ENCODE measurements at places on chromosomes 5 and 9.

DNA sequence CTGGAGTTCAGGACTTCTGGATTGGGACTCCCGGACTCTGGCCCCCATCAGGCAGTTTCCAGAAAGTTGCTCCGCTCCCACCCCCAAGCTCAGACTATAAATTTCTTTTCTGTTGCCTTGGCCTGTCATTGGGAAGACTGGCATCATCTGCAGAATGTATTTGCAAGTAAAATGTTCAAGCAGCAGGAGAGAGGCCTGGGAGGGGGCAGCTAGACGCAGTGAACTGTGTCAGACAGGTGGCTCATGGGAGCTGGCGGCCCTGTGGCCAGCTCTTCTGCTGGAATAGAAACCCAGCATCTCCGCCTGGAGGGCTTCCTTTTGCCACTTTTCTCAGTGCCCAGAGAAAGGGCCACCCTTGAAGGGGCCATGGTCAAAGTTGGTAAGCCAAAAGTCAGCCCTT, 16.0 kb downstream of the INSYN2B start:
- no peak for DNase-seq

- DNase-seq = peak; percentile 75
Measured at GRCh38 chr9:37840560-37841194, 40.1 kb downstream of the DCAF10 start.

GRCh38 chr9:13717322-13718054, 438.0 kb upstream of the MPDZ start:
- peak; percentile 70 for DNase-seq

GRCh38 chr5:36950586-36951457, 74.3 kb downstream of the NIPBL start:
- DNase-seq = peak; percentile 86

DNA sequence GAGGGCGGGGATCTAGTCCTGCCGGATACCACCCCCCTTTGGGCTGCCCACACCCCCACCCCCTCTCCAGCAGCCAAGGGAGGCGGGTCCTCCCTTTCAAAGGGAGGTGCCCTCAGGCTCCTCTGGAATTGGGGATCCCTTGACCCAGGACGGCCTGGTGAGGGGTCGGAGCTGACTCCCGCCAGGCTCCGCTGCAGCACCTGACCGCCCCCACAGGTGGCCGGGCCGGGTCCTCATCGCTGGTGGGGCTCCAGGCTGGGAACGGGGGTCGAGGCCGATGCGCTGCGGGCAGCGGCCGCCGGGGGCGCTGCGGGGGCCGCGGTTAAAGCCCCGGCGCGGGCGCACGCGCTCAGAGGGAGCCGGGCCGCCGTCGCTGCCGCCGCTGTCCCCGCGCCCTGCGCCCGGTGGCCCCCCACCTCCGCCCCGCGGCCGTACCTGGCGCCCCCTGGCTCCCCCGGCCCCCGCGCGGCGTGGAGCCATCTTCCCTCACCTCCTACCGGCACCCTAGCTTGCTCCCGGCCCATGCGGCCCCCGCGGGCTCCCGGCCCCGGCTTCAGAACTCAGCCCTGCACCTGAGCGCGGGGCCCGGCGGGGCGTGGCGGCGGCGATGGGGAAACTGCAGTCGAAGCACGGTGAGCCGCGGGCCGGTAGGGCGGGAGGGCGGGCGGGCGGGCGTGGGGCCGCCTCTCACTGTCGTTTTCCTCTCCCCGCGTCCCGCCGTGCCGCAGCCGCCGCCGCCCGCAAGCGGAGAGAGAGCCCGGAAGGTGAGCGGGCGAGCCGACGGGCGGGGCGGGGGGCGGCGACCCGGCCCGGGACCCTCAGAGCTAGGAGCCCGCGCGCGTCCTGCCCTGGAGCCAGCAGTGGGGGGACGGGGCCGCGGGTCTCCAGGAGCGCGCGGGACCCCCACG, at the start of gene NKD2:
Gene NKD2, plus strand, starts transcription at position 352 of the 908 bp plus-strand sequence. Its CDS starts 256 bp downstream, at position 608.
- no peak for DNase-seq

DNA sequence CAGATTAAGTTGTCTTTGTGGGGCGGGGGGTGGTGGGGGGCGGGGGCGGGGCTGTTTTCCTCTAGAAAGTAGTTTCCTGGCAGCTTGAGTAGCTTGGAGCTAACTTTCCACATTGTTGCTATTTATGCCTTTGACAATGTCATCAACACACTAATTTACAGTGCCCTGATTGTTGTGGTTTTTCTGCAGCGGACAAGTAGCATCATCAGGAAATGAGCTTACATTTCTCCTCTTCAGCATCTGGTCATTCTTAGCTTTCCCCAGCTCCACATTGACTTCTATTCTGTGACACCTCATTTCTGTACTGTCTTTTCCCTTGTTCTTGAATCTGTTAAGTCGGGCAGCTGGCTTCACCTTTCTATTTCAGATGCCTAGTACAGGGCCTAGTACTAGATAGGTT, 112.3 kb upstream of the RAD23B start:
- DNase-seq = no peak

DNA sequence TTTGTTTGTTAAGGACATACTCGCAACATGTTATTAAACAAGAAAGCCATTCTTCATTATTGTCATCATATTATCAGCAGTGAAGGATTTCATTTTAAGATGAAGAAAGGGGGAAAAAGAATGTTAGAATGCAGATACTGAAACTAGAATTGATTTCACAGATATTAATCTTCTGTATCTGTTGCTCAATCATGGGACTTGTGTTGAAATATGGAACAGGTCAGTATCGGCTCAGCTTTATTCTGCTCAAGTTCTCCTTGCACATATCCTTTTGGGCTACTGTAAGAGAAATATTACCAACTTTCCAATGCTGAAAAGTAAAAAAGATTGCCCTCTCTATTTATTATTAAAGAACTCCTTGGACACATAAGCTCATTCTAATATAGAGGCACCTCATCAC, 13.8 kb upstream of the ANXA1 start:
- DNase-seq = no peak

DNA sequence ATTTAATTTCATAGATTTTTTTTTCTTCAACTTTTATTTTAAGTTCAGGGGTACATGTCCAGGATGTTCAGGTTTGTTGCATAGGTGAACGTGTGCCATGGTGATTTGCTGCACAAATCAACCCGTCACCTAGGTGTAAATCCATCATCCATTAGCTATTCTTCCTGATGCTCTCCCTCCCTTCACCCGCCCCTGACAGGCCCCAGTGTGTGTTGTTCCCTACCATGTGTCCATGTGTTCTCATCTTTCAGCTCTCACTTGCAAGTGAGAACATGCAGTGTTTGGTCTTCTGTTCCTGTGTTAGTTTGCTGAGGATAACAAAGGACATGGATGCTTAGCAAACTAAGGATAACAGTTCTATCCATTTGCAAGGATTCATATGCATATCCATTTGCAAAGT, 209.1 kb upstream of the ADCY2 start:
- no peak for DNase-seq

GRCh38 chr9:100064872-100065581, 33.8 kb downstream of the ERP44 start:
- DNase-seq = peak; percentile 84

- no peak for DNase-seq
Measured at GRCh38 chr5:56666901-56667300, 148.4 kb upstream of the MAP3K1 start.

DNA sequence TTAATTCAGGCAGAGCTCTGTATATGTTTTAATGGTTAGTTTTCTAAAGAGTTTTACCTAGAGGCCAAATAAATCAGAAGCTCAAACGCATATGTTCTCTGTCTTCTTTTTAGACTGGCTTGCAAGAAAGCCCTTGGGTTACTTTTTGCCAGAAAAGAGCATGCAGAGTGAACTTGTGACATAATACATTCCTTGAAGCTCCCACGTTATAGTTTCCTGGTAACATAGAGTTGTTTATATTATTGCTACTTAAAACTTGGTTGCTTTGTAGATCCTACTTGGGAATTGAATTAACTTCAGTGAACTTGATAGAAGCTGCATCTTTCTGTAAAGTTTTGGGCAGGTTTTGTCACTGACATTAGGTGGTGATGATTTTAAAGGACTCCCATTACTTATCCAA, 102.9 kb downstream of the C9orf152 start:
- peak; percentile 54 for DNase-seq

DNA sequence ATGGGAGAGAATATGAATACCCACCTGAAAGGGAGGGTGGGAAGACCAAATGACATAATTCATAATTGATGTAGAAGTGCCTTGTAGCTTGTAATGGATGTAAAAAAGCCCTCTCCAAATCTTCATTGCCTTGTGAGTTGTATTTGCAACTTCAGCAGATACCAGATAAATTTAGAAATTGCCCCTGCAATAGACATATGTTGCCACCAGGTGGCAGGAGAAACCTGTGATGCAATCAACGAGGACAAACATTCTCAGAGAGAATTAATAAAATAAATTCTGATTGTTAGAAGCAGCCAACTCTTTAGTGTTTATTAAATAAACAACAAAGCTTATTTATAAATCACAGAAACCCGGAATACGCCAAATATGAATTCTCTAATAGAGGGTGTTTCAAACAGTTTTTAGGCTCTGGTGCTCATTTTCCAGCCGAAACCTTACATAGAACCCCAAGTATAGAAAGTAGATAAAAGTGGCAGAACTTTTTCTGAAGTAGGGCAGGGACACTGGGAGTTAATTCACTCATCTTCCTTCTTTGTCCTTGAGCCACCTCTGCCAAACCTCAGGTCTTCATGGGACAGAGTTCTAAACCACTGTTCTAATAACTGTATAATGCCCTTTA, 147.8 kb downstream of the TMEM38B start:
- peak; percentile 36 for DNase-seq

DNA sequence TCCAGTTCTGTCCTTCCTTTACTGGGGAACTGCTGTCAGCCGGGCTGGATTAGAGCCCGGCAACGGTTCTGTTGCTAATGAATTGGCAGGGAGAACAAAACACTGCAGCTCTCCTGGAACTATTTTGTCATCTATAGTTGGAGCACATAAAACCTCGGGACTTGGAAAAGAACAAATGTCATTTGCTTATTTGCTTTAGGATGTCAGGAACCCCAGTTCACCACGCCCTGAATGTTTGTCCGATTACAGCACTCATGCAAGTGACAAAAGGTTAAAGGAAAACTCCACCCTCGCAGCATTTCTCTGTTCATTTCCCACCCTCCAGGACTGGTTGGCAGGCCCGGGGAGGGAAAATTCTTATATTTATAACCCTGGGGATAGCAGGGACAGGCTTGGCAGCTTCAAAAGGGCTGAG, 66.4 kb upstream of the PLPP1 start:
- DNase-seq = peak; percentile 90

- DNase-seq = no peak
Measured at GRCh38 chr5:13992795-13993194, 48.3 kb upstream of the DNAH5 start.

DNA sequence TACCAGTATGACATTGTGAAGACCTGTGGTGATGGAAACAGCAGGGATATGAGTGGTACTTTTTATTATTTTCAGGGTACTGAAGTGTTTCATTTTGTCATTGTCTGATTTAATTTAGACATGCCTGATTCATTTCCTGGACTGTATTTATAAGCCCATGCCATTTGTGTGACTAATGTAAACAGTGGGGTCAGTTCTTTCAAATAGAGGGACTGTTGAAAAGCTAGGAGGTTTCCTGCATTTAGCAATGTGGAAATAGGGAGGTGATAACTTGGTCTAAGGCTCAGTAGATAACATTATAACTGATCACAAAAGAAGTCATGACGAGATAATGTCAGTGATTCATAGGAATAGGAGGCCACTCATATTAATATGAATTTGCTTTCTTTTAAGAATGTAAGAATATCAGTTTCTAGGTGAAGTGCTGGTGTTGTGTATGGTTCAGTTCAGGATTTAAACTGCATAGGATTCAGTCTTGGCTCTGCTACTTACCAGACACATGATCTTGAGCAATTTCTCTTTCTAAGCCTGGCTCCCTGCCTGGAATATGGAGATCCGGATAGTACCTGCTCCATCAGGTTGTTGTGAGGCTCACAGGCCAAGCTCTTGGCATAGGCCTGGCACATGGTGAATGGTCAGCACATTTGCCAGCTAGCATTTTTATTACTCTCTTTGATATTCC, 7.5 kb downstream of the RASGRF2 start:
- DNase-seq = peak; percentile 78

DNA sequence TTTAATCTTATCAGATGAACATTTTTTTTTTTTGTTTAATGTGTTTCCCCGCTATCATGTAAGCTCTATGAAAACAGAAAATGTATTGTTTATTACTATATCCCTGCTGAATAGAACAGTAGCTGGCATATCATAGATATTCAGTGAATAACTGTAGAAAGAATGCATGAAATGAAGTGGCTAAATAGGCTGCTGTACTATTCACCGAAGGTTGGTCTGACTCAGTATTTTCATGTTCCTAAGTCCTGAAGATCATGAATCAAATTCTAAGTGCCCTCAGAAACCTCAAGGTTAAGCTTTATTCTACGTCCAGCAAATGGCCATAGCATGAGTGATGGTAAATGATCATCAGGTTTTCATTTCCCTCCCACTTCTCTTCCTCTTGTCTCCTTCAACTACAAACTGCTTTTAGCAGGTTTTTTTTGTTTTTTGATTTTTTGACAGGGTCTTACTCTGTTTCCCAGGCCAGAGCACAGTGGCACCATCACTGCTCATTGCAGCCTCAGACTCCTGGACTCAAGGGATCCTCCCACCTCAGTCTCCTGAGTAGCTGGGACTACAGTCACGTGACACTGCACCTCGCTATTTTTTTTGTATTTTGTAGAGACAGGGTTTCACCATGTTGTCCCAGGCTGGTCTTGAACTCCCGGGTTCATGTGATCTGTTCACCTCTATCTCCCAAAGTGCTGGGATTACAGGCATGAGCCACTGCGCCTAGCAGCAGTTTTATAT, 19.1 kb upstream of the ZFAND5 start:
- peak; percentile 91 for DNase-seq

GRCh38 chr5:97838214-97838613, 655.2 kb upstream of the RIOK2 start:
- DNase-seq = peak; percentile 98

DNA sequence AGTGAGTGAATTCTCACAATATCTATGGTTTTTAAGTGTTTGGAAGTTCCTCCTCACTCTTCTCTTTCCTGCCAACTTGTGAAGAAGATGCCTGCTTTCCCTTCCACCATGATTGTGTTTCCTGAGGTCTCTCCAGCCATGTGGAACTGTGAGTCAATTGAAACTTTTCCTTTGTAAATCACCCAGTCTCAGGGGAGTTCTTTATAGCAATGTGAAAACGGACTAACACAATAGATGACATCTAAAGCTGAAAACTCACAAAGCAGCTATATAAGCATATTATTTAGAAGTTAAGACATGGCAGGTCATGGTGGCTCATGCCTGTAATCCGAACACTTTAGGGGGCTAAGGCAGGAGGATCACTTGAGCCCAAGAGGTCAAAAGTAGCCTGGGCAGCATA, 130.2 kb downstream of the ARRDC3 start:
- no peak for DNase-seq

All from fibroblast of skin of right biceps (primary cell).